Inflammatory macrophage treated with lipopolysaccharide for 4 hours (primary cell): ENCODE measurements at places on chromosomes 5 and 9.

DNA sequence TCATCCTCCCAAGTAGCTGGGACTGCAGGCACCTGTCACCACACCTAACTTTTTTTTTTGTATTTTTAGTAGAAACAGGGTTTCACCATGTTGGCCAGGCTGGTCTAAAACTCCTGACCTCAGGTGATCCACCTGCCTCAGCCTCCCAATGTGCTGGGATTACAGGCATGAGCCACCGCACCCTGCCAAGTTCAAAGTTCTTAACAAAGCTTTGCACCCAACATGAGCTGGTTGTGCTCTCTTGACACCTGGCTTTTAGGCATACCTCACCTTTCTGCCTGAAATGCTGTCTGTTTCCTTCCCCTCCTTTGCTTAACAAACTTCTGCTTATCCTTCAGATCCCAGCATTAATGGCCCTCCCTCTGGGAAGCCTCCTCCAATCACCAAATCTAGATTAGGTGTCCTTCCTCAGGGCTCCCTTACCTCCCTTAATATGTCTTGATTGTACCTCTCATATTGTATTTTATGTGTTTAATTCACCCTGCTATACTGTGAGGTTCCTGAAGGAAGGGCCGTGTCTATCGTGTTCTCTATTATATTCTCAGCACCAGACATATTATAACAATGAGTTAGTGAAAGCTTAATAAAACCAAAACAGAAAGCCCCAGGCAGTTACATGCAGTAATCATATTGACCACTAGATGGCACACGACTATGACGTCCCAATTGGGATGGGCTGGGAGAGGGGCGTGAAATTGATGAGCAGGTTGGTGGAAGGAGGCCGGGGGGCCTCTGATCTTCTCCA, 62.9 kb upstream of the PPARGC1B start:
- DNase-seq = peak; percentile 72

DNA sequence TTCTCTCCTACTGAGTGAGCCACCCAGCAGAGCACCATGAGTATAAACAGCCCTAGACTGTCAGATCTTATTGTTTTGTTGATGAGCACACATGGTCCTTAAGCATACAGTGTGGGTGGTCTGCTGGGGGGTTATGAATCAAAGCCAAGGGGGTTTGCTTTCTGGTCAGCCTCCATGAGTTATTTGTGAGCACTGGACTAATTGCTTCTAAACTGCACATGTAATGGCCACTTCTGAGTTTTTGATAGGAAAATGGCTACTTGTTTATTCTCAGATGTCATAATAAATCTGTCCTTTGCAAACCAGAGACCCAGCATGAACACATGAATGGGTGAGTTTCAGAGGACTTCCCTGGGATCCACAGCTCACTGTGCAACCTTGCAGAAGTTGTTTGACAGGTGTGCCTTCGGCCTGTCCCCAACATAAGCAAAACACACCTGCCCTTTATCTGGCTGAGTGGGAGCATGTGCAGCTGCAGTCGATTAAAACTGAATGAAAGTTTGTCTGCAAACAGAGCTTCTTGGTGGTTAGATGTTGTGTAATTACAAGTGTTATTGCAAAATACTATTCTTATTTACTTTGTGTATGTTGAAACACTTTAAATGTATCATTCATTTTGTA, 35.9 kb downstream of the MAMDC2 start:
- peak; percentile 59 for DNase-seq

DNA sequence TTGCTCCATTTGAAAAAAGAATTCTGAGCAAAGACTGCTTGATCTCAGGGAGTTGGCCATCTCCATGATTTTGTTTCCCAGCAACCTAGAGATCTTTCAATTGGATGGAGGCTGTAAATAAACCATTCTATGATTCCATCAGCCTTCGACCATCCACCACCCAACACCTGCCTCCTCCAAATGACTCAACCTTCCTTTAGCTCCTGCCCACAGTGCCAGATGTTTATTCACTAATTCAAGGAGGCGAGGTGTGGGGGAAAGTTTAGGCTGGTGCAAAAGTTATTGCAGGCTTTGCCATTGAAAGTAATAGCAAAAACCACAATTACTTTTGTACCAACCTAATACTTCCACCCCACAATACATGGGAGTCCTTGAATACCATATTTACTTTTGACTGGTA, 327.5 kb downstream of the CAAP1 start:
- DNase-seq = no peak

DNA sequence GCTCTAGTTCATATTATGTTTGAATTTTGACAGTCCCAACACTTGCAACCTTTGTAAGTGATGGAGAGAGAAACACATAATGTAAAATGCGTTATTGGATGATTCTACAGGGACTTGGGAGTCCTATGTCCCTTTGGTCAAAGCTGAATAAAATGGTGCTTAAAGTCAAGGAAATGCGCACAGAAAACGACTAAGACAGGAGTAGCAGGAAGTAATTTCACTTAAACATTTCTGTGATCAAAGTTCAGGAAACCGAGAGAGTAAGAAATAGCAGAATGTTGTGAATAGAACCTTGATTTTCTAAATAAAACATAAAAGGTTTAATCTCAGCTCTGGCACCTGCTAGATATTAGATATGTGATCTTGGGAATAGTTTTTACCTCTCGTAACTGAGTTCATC, 2339.2 kb downstream of the MAT2B start:
- DNase-seq = no peak

DNA sequence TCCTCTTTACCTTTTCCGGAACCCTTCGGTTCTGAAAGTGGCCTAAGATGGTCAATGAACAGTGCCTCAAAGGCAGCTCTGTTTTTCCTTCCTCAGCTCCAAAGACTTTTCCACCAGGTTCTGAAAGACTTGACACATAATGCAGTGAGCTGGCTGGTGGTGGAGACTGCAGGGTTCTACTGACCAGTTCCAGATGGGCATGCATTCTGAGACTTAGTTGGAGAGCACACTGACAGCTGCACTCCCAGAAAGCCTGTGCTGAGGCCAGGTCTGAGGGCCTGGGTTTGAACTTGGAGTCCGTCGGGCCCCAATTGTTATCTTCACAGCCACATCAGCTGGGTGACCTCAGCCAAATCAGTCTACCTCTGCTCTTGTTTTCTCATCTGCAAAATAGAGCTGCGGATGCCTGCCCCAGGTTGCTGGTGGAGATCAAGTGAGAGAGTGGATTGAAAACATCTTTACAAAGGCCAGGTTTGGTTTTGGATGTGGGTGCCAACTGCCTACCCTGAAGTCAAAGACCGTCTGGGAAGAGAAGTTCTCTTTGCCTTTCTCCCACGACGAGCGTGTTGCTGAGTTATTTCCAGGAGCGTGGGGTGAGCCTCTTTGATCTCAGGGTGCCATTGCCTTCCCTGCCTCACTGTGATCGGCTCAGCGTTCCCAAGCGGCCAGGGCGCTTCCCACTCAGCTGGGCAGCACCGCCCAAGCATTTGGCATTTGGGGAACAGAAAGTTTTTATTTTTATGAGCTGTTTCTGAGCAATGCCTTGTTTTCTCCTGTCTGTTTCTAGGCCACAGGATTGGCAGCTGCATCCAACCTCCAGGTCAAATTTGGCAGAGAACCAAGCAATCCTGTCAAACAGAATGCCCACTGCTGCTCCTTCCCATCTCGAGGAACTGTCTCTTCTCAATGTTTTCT, 54.9 kb downstream of the RAD23B start:
- DNase-seq = peak; percentile 65

- DNase-seq = no peak
Measured at GRCh38 chr5:54757541-54757940, 227.9 kb downstream of the ESM1 start.

GRCh38 chr5:134252671-134253070, 26.8 kb upstream of the PPP2CA start:
- DNase-seq = peak; percentile 87

DNA sequence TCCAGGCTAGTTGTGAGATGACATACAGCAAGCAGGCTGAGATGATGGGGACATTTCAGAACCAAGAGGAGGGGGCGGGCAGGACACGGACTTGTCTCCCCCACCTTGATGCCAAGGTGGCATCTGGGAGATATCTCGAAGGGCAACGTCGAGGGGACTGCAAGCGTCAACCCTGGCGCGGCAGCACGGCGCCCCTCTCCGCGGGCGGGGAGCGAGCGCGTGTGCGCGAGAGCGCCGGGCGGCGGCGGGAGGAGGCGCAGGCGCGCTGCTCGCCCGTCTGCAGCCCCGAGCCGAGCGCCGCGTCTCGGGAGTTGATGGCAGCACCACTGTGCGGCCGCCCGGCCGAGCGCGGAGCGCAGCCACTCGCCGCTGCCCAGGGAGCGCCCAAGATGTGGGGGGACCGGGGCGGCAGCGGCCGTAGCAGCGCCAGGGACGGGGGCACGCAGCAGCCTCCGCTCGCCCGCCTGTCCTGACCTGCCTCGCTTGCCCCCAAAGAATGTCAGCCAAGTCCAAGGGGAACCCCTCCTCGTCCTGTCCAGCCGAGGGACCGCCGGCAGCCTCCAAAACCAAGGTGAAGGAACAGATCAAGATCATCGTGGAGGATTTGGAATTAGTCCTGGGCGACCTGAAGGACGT, at the start of gene PRR16:
Gene PRR16 (plus strand): TSS at position 310 of the 636 bp plus-strand sequence.
- DNase-seq = peak; percentile 60

- DNase-seq = no peak
Measured at GRCh38 chr9:95710446-95710845, 165.0 kb upstream of the ERCC6L2 start.

DNA sequence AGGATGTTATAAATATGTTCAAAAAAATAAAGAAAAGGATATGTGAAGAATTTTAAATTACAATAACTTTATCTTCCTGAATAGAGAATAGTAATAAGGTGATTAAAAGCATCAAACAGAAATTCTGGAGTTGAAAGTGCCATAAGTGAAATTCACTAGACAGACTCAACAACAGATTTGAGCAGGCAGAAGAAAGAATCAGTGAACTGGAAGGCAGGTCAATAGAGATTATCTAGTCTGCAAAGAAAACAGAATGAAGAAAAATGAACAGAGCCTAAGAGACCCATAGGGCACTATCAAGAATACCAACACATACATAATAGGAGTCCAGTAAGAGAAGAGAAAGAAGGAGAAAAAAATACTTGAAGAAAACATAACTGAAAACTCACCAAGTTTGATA, 162.1 kb downstream of the ROR2 start:
- DNase-seq = no peak

DNA sequence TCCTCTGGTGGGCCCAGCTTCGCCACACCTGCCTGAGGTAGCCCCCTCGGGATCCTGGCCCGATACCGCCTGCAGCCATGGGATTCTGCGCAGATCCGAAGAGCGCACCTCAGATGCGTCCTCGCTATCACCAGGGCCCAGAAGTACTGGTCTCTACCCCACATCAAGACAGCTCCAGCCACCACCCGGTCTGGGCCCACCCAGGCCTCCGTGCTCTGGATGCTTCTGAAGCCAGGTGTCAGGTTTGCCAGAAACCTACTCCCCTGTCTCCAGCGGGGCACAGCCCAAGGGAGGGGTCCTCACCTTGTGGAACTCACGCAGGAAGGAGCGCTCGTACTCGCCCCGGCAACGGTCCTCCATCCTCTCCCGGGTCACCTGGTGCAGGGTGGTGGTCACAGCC, 2.4 kb downstream of the ANAPC2 start:
- DNase-seq = no peak

- DNase-seq = no peak
Measured at GRCh38 chr5:148084269-148084668, 20.5 kb downstream of the SPINK5 start.

- no peak for DNase-seq
Measured at GRCh38 chr9:10048994-10049393, 563.8 kb downstream of the PTPRD start.

GRCh38 chr9:131382850-131383729, 10.8 kb upstream of the PRRC2B start:
- DNase-seq = no peak

DNA sequence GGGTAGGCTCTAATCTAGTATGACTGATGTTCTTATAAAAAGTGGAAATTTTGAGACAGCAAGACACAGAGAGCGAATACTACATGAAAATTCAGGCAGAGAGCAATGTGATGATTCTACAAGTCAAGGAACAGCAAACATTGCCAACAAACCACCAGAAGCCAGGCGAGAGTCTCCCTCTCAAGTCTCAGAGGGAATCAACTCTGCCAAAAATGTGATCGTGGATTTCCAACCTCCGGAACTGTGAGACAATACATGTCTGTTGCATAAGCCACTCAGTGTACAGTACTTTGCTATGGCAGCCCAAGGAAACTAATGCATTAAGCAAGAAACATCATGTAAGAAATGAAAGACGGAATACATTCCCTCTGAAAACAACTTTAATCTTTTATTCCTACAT, 52.1 kb upstream of the CCNG1 start:
- DNase-seq = no peak

DNA sequence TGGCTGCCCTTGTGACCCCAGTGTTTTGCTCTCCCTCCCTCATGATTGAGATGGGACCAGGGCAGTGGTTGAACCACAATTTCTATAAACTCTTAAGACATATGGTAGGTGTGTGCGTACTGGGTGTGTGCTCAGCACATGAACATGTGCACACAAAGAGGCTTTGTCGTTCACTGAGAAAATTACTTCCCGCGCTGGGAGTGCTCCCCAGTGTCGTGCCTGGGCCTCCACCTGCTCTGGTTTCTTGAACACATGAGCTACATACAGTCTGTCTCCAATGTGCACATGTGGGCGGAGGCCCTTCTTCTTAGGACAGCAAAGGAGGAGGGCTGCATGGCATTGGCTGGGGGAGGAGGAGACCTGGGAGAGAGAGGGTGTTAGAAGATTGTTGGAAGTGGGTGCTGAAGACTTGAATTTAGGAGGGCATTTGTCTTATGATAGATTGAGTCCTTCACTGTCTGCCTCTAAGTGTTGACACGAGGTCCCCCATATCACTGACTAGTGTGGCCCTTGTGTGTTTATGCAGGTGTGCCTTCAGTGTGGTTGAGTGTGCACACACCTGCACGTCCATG, 170.0 kb downstream of the CACNA1B start:
- no peak for DNase-seq
